ENCODE measurements at places on chromosomes 6 and 20. TPM values are rescaled to one million over a fixed set of nuclear protein-coding genes. Genes with fewer than 3 reads are reported as not detected.

Gene SLC17A2
- total RNA-seq, result not detected

Gene GSTA2
- total RNA-seq, result not detected

- DNase-seq, result no peak
Observed at GRCh38 chr6:145445674-145446073, 289.6 kb downstream of the EPM2A start.

- DNase-seq, result no peak
Observed at GRCh38 chr6:39850736-39851297, 58.6 kb downstream of the DAAM2 start.

Measured in lung microvascular endothelial cell (primary cell).